ENCODE measurements at places on chromosomes 11 and 22. TPM values are rescaled to one million over a fixed set of nuclear protein-coding genes. Genes with fewer than 3 reads are reported as not detected.
A peak's percentile ranks its signal among the peaks of the same experiment; 100 is the strongest.

DNA sequence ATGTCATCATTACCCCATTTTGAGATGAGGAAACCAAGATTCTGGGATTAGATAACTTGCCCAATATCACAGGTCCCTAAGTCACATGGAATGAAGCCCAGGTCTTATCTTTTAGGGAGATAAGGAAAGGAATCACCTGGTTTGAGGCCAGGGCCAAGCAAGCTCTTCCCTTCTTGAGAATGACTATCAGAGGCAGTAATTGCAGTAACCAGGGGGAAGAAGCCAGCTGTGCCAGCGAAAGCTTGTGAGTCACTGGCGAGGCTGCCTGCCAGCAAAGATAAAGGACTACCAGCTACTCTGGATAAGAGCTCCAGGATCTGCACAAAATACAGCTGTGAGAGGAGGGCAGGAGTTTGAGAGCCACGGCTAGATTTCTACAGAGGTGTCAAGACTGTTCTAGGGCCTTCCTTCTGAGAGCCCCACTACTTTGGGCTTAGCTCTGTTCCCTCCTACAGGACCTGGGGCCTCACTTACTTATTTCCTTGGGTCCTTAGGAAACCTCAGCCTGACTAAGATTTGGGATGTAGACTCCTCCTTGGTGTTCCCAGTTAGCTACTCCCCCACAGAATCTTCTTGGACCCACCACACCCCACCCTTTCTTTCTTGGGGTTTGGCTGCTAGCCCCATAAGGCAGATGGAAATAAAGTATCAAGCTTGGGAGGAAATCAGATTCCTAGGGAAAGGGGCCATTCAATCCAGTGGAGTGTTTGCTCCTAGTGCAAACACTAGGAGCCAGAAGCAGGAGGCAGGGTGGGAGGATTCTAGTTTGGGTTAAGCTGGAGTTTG lies 9.7 kb upstream of the CCKBR start:
- DNase-seq, result peak; percentile 58

GRCh38 chr11:68673306-68673945 lies 10.9 kb upstream of the GAL start:
- DNase-seq, result no peak

- no peak for DNase-seq
These were observed 14.1 kb downstream of the AASDHPPT start for GRCh38 chr11:106091480-106092123.

GRCh38 chr11:112524798-112525197 lies 264.1 kb upstream of the PLET1 start:
- DNase-seq, result no peak

Gene TMEM151A
- not detected for total RNA-seq

DNA sequence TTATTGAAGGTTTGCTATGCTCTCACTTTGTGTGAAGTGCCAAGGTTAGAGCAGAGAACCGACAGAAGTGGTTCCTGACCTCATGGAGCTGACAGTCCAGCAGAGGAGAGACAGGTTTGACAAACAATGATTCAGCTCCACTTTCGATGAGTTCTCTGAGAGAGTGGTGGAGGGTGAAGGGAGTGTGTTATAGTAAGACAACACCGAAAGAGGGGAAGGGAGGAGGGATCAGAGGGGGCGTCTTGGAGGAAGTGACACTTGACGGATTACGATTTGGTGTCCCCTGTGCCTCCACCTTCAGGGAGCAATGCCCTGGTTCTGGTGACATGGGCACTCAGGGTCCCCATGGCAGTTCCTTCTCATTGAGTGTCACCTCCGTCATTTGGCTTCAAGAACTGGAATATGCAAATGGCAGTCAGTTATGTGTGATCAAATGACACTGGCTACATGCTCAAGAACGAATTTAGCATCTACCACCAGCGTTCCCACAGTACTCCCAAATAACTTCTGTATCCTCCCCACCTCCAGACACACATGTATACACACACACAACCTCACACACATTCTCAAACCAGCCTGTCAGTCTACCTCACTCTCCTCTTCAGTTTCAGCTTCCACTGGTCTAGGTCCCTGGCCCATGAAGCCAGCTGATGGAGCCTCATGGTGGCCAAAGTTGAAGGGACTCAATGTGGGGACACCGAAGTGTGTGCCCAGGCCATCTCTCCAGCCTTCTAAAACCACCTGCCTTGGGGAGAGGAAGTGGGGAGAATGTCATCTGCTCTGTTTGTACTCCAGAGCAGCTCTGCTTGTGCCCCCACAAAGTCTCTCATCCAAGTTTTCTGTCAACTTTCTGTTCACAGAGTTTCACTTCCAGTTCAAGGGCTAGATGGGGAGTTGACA lies 31.4 kb upstream of the NUP160 start:
- DNase-seq, result no peak

Gene TMEM135
- total RNA-seq, result 19.8 TPM

Gene OR4P4
- not detected for total RNA-seq

Gene PEX16
- 25.0 TPM for total RNA-seq

Gene LGR4
- 22.7 TPM for total RNA-seq

DNA sequence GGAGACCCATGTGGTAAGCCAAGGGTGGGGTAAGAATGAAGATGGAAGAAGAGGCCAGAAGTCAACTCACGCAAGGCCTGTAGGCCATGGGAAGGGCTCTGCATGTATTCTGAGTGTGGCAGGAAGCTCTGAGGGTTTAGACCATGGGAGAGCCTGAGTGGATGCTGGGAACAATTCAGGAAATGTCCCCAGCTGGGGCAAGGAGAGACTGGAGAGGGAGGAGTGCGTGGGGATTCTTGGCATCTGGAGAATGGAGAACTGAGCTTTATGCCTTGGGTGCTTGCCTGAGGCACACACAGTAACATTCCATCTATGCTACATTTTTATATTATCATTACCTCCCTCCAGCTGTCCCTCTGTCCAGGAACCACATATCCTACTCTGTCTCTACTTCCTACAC lies 50.4 kb upstream of the CD82 start:
- DNase-seq, result no peak

- no peak for DNase-seq
These were observed 176.7 kb downstream of the BCR start for GRCh38 chr22:23357053-23357452.

GRCh38 chr11:25449091-25449490 lies 882.8 kb upstream of the ANO3 start:
- no peak for DNase-seq

- no peak for DNase-seq
These were observed 5.8 kb upstream of the JAM3 start for GRCh38 chr11:134063124-134063495.

Gene CENATAC
- total RNA-seq, result 36.9 TPM

GRCh38 chr11:45894555-45895247 lies 9.2 kb downstream of the MAPK8IP1 start:
- DNase-seq, result no peak

Gene CHID1
- 72.8 TPM for total RNA-seq

- no peak for DNase-seq
These were observed 714.9 kb downstream of the LUZP2 start for GRCh38 chr11:25211635-25212254.

GRCh38 chr11:64643256-64643881 lies 52.3 kb downstream of the SLC22A12 start:
- no peak for DNase-seq

DNA sequence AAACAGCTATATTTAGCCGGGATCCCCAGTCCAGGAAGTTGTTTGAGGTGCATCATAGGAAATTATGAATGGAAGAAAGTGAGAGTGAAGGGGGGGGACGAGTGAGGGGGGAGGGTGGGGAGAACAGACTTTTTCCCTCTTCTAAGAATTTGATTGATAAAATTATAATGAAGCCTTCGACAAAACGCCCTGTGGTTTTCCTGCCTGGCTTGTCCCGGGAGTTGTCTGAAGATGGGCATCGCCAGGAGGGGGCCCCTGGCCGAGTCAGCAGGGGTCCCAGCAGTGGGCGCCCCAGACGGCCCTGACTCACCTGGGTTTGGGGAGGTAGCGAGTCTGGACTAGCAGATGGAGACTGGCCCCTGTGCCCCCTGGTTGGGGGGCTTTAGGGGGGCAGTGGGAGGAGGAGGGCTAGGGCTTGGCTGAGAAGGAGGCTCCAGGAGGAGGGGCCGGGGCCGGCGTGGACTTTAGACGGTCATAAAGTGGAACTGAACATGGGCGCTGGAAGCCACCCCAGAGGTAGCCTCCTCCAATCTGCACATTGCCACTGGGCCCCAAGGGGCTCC lies 336 bp upstream of the LIF start:
- no peak for DNase-seq

Measured in omental fat pad (tissue), 4 donors.